Activated naive CD8-positive, alpha-beta T cell treated with anti-CD3 and anti-CD28 coated beads for 36 hours (primary cell): ENCODE measurements at places on chromosomes 1 and 21. TPM values are rescaled to one million over a fixed set of nuclear protein-coding genes. Genes with fewer than 3 reads are reported as not detected.

VCAM1 gene
- total RNA-seq: 2.3 TPM

DNA sequence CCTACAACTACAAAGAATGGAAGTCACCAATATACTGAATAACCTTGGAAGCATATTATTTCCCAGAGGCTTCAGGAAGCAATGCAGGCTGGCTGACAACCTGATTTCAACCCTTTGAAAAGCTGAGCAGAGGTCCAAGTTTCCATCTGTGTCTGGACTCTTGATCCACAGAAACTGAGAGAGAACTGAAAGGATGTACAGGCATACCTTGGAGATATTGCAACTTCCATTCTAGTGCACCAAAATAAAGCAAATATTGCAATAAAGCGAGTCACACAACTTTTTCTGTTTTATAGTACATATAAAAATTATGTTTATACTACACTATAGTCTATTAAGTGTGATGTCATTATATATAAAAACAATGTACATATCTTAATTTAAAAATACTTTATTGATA, 85.3 kb downstream of the TYW3 start:
- DNase-seq: no peak
- H3K4me3 ChIP-seq: no peak overlapping the region
- no peaks in the 10 kb centered on the region for H3K36me3 ChIP-seq
- no peaks in the 10 kb centered on the region for H3K27me3 ChIP-seq

DISC1 gene
- 2.0 TPM for total RNA-seq

DNA sequence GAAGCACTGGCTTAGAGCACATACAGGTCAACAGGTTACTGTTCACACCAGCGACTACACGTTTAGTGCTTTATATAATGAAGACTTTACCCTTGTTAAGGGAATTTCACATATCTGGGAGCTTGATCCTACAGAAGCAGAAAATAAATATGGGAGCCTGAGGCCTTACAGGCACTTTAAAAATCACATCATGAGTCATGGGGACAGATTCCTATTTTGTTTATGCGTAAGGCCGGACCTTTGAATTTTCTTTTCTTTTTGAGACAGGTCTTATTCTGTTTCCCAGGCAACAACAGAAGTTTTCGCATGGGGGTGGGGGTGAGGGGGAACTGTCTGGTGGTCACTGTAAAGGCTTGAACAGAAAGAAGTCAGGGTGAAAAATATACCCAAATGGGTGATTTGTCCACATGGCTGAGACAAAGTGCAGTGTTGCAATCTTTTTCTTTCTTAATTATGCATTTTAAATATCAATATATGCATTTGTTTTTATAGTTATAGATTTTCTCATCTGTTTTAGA, 276.7 kb downstream of the KCNH1 start:
- H3K27me3 ChIP-seq: no peaks in the 10 kb centered on the region
- H3K4me3 ChIP-seq: no peak overlapping the region
- no peaks in the 10 kb centered on the region for H3K4me1 ChIP-seq
- no peak for DNase-seq

GRCh38 chr1:85058311-85058710, 10.0 kb upstream of the MCOLN3 start:
- no peak for DNase-seq
- no peaks in the 10 kb centered on the region for H3K36me3 ChIP-seq
- H3K4me1 ChIP-seq: peaks cover 11% of the 10 kb centered on the region
- H3K27ac ChIP-seq: no peak overlapping the region
- no peak overlapping the region for H3K4me3 ChIP-seq
- peaks cover 12% of the 10 kb centered on the region for H3K27me3 ChIP-seq

- H3K36me3 ChIP-seq: peaks cover 11% of the 10 kb centered on the region
- H3K4me1 ChIP-seq: peaks cover 10% of the 10 kb centered on the region
- peak; percentile 57 for DNase-seq
- peak within 1 kb of the TSS; percentile 68 for H3K4me3 ChIP-seq
- H3K27ac ChIP-seq: no peak within 1 kb of the TSS
These were observed at the start of gene PCP4L1 for GRCh38 chr1:161258439-161259344. Gene PCP4L1 (plus strand): TSS chr1:161258745. CDS start chr1:161258975, 230 bp downstream.

CFAP141 gene
- total RNA-seq: not detected

TFAP2E gene
- total RNA-seq: 0.27 TPM

- peaks cover 13% of the 10 kb centered on the region for H3K4me1 ChIP-seq
- no peak overlapping the region for H3K27ac ChIP-seq
- no peak overlapping the region for H3K4me3 ChIP-seq
- H3K27me3 ChIP-seq: no peaks in the 10 kb centered on the region
These were observed 37.4 kb downstream of the AK5 start for GRCh38 chr1:77319036-77319705.

DNA sequence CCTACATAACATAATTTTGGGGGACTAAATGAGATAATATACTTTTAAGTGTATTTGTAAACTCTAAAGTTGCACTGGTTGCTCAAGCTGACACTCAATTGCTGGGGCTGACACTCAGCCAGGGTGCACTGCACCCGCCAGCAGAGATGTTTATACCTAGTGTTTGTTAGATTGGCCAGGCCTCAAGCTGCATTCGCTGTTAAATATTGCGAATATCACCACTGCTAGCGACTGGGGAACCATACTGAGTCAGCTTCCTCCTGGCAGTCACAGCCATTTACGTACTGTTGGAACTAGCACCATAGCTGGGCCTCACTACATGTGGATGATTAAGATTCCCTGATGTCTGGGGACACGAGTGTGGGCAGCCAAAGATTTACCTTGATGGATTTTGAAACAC, 12.7 kb upstream of the RWDD3 start:
- no peak overlapping the region for H3K4me3 ChIP-seq
- no peaks in the 10 kb centered on the region for H3K4me1 ChIP-seq
- peaks cover 30% of the 10 kb centered on the region for H3K27me3 ChIP-seq
- no peaks in the 10 kb centered on the region for H3K36me3 ChIP-seq
- DNase-seq: no peak
- no peak overlapping the region for H3K27ac ChIP-seq

PAFAH2 gene
- total RNA-seq: 8.6 TPM

NT5C1A gene
- 0.32 TPM for total RNA-seq

OR2M3 gene
- not detected for total RNA-seq

DNA sequence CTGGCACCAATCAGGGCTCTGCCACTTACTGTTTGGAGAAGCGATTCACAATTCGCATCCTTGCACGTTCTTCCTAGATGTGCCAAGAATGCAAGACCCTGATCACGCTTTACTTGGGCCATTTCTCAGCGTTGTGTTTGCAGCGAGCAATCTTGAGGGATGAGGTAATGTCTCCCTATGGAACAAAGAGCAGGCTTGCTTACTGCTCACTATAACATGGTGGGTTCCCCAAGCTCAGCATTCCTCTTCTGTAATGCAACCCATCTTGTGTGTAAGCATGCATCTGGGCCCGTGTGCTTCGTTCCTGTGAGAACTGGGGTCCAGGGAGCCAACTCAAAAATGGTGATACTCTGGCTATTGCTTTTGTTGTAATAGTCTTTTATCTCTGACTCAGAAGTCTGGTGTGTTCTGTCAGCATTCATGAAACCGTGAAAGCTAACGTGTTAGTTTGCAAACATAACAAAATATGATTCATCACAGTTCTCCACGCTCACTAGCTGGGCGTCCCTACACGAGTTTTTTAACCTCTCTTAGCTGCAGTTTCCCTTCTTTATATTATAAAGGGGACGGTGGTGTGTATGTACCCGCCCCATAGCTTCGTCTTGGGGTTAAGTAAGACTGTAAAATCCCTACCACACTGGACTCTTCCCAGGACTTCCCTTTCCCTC, 33.3 kb downstream of the DNTTIP2 start:
- peaks cover 6% of the 10 kb centered on the region for H3K27me3 ChIP-seq
- H3K36me3 ChIP-seq: peaks cover 2% of the 10 kb centered on the region
- DNase-seq: no peak

DNA sequence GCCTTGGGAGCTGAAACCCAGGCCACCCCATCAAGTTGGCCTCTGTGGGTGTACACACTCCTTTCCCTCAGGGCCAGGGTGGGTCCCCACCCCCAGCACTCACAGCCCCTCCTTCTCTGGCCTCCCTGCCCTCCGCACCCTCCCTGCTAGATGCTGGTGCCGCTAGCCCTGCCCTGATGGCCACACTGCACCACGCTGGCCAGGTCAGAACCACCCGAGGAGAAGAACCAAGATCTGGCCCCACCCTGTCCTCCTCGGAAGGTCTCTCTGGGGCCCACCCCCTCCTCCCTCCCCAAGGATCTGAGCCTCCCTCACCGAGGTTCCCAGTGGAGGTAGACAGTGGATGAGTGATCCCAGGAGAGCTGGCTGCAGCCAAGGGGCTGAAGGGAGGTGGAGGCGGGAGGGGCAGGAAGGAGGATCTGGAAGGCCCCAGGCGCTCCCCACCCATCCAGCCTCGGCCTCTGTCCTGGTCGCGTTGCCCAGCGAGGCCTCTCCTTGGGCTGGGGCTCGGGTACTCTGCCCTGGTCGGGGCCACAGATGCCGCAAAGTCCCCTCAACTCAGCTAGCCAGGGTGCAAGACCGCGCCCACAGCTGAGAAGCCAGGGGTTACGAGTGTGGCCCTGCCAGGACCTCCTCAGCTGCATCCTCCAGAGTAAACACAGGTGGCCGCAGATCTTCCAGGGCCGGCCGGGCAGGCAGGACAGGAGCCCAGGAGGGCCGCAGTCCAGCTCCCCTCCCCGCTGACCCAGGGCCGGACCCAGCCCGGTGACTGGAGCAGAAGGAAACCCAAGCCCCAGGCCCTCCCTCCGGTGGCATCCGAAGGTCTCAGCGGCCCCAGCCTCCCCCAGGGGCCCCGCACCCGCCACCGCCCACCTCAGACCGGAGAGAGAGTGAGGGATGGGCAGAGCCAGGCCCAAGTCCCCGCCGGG, 5.2 kb downstream of the B3GALT6 start:
- H3K36me3 ChIP-seq: peaks cover 14% of the 10 kb centered on the region
- no peak overlapping the region for H3K4me3 ChIP-seq
- no peak overlapping the region for H3K27ac ChIP-seq

DNA sequence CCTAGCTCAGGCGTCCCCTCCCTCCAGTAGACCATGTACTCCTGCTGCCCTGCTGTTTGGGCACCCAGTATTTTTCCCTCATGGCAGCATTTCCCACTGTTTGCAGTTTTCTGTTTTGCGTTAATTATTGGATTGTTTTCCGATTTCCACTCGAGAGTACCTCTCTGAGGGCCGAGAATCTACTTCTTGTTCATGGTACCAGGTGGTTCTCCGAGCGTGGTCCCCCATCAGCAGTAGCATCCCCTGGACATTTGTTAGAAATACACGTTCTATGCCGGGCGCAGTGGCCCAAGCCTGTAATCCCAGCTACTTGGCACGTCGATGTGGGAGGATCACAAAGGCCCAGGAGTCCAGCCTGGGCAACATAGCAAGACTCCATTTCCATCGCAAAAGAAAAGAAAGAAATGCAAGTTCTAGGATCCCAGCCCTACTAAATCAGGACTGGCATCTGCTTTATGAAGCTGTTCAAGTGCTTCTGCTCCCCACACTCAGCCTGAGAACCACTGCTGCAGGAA, 690 bp downstream of the RRP1 start:
- H3K27me3 ChIP-seq: no peaks in the 10 kb centered on the region
- H3K36me3 ChIP-seq: peaks cover 34% of the 10 kb centered on the region

ZMYND12 gene
- total RNA-seq: 0.47 TPM

GRCh38 chr1:84960371-84960770, 36.5 kb downstream of the MCOLN2 start:
- H3K4me1 ChIP-seq: peaks cover 21% of the 10 kb centered on the region
- no peak overlapping the region for H3K4me3 ChIP-seq
- no peaks in the 10 kb centered on the region for H3K27me3 ChIP-seq
- H3K27ac ChIP-seq: no peak overlapping the region
- DNase-seq: no peak

DNA sequence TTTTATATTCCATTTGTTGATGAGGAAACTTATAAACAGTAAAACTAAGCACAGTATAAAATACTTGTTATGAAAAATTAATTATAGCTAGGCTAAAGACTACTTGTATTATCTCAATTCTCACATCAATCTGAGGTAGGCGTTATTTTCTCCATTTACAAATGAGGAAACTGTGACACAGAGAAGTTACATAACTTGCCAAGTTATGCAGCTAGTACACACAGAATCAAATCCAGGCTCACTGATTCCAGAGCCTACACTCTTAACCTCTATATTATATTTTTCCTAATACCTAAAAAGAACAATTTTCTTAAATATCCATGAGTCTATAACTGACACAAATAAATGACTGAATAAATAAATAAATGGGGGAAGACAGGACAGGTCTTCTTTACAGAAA, 11.2 kb upstream of the VPS45 start:
- H3K36me3 ChIP-seq: no peaks in the 10 kb centered on the region
- no peaks in the 10 kb centered on the region for H3K4me1 ChIP-seq
- H3K27me3 ChIP-seq: no peaks in the 10 kb centered on the region
- H3K27ac ChIP-seq: no peak overlapping the region
- no peak for DNase-seq

DNA sequence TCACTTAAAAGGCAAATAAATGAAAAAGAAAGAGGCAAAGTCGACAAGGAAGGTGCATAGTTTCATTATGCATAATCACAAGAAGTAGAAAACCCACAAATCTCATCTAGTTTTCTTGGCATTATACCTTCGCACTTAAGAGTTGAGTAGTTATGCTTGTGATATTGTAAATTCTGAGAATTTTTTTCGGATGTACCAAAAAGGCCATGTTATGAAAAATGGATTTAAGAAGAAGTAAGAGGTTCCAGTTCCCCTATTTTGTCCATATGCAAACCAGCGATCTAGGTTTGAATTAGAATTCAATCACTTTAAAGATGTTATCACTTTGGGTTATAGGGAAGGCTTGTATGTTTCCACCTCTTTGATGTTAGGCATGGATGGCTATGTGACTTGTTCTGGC, 7.9 kb upstream of the ERICH3 start:
- H3K27ac ChIP-seq: no peak overlapping the region
- H3K4me1 ChIP-seq: peaks cover 2% of the 10 kb centered on the region
- DNase-seq: no peak
- H3K4me3 ChIP-seq: no peak overlapping the region
- peaks cover 9% of the 10 kb centered on the region for H3K27me3 ChIP-seq
- H3K36me3 ChIP-seq: no peaks in the 10 kb centered on the region

- no peak for DNase-seq
- H3K4me1 ChIP-seq: peaks cover 61% of the 10 kb centered on the region
- no peaks in the 10 kb centered on the region for H3K27me3 ChIP-seq
- no peak overlapping the region for H3K27ac ChIP-seq
- no peak overlapping the region for H3K4me3 ChIP-seq
These were observed 34.2 kb downstream of the CAMTA1 start for GRCh38 chr1:6819246-6820040.

DNA sequence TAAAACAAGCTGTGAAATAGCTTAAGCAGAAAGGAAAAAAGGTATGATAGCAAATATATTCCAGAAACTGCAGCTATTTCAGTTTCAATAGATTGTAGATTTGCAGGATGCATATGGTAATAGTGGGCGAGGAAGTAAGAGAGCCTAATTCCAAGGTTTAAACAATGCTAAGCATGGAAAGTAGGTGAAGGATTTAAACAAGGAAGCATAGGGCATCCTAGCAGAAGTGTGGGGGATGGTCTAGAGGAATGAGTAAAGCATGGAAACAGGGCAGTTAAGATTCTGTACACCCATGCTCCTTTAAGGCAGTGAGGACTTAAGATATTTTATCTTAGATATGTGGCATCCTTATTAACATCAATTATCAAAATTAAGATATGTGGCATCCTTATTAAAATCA, 2.6 kb downstream of the IVNS1ABP start:
- peaks cover 54% of the 10 kb centered on the region for H3K4me1 ChIP-seq
- peak overlapping the region; percentile 75 for H3K27ac ChIP-seq
- peak overlapping the region; percentile 95 for H3K4me3 ChIP-seq
- DNase-seq: no peak
